ENCODE measurements at places on chromosomes 3 and 15. TPM values are rescaled to one million over a fixed set of nuclear protein-coding genes. Genes with fewer than 3 reads are reported as not detected.
A peak's percentile ranks its signal among the peaks of the same experiment; 100 is the strongest.

- peak; percentile 88 for DNase-seq
Measured at GRCh38 chr3:41117398-41117870, 81.9 kb upstream of the CTNNB1 start.

GRCh38 chr3:71095511-71096291 lies 487.8 kb downstream of the FOXP1 start:
- DNase-seq = peak; percentile 54

- no peak for DNase-seq
Measured at GRCh38 chr3:284322-284721, 87.8 kb downstream of the CHL1 start.

DNA sequence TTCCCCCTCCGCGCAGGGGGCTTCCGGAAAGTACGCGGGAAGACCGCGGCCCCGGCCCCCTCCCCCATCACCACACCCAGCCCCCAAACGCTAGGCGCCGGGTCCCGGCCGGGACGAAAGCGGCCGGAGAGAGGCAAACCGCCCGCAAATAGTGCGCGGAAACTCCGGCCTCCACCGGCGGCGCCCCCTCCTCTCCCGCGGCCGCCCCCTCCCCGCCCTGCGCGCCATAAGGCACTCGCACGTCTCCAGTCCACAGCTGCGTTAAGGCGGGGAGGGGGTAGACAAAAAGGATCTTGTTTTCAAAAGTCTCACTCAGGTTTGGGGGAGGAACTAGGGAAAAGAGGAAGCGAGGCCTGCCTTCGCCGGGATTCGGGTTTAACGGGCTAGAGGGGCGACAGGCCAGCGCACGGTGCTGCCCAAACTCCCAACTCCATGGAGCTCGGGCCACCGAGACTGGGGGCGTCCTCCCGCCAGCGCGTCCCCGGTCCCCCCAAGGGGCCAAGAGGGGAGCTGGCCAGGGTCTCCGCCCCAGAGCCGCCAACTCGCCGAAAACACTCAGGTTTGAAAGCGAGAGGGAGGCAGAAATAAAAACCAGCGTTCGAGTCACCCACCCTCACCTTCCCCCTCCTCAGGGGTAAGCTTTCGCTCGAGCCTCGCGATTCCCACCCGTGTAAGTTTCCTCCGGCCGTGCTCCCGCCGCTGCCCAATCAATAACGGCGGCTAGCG lies 1.8 kb downstream of the ANP32A start:
- DNase-seq = no peak

GRCh38 chr3:102449341-102449740 lies 14.5 kb downstream of the ZPLD1 start:
- peak; percentile 12 for DNase-seq

DNA sequence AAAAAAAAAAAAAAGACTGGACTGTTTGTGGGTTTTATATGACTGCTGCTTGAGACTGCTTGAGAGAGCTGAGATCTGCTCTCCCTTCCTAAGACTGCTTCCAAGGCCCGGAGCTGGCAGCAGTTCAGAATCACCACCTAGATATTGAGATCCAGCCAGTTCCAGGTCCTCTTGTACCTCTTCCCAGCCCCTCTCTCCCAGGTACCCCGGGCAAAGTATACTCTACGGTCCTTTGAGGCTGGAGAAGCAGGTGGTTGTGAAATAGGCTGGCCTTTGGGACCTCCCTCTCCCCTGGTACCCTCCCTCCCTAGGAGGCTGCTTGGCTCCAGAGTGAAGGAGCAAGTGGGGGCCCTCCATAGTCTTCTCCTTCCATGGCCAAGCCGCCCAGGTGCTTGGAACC lies 12.6 kb upstream of the BAHD1 start:
- no peak for DNase-seq

GRCh38 chr3:170179432-170179831 lies 2.1 kb downstream of the PHC3 start:
- no peak for DNase-seq

DNA sequence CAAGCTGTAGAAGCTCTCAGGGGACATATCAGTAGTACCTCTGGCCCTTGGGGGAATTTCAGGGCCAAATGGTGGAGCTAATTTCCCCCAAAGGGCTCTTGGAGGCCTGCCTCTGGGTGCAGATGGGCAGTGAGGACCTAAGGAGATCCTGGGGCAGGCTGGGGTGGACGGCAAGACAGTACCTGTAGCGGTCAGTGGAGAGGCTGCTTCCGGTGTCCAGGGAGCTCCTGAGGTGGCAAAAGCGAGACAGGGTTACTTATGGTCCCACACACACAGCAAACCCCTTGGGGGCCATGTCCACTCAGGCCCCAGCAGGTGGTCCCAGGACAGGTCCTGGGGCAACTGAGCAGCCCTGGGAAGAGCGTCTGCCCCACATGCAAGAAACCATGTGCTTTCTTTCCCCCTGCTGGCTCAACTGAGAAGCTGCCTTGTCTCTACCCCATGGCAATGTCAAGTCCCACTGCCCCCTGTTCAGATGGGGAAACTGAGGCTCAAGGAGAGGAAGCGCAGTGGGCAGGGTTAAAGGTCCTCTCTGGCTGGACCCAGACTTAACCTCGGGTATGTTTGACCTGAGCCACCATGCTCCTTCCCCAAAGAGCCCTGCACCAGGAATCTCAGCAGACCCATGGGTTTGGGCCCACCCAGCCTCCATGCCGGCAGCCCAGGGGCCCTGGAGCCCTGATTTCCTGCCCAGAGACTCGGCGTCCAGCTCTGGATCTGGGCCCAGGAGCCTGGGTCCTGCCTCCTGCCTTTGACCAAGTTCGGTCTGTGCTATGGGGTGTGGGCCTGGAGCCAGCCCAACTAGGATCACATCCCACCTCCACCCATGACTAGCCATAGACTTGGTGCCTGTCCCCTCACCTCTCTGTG lies 25.7 kb downstream of the IQSEC1 start:
- DNase-seq = no peak

DNA sequence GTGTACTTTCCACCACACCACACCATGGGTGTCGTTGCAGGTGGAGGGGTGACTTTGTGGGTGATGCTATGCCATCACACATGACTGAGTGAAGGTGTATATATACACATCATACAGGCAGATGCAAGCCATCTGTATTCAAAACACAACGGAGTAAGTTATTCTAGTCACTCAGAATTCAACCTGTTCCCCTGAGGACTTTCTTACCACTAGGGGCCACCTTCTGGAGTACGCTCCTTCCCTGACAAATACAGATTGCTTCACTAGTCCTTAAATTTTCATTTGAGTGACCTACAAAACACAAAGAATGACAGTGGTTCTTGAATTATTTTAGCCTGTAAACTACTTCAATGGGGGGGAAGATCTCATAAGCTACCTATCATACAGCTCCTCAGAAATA lies 52.8 kb upstream of the NTRK3 start:
- DNase-seq = no peak

The P2RY1 gene
- total RNA-seq = under 0.01 TPM

The OR5K2 gene
- not detected for total RNA-seq

The KBTBD8 gene
- 8.6 TPM for total RNA-seq

The SLITRK3 gene
- total RNA-seq = not detected

The GPR160 gene
- total RNA-seq = 0.28 TPM
